ENCODE measurements at places on chromosomes 12 and 14.

GRCh38 chr14:73173092-73173735 is 36.9 kb downstream of the PSEN1 start:
- DNase-seq = peak; percentile 5

GRCh38 chr14:65225299-65226159 is 123.2 kb upstream of the MAX start:
- DNase-seq = no peak

GRCh38 chr12:100987552-100988521 is 193.3 kb downstream of the ANO4 start:
- peak; percentile 10 for DNase-seq

GRCh38 chr12:94761559-94761958 is 111.2 kb upstream of the TMCC3 start:
- DNase-seq = peak; percentile 3

DNA sequence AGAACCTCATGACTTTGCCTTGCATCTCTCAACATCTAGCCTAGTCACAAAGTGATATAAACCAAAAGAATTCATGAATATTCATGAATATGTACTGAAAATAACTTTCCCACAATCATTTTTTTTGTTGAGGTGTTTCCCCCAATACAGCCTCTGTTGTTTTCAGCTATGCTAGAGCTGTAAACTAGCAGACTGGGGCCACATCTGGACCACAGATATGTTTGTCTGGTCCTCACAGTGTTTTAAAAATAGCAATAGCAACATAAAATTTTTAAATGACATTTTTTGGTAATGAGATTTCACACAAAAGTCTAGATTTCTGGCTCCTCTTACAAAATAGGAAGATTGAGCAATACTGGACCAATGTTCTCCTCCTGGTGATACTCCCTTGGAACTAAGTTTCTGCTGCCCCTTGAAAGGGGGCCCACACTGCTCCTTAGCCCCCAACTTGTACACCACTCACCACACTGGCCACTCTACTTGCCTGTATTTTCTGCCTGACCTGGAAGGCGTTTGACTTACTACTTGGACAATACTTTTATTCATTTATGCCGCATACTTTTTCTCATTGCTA is 81.2 kb downstream of the BMP4 start:
- no peak for DNase-seq

GRCh38 chr12:56204275-56204674 is 15.0 kb upstream of the SMARCC2 start:
- DNase-seq = no peak

GRCh38 chr14:85125291-85125670 is 404.7 kb upstream of the FLRT2 start:
- no peak for DNase-seq

DNA sequence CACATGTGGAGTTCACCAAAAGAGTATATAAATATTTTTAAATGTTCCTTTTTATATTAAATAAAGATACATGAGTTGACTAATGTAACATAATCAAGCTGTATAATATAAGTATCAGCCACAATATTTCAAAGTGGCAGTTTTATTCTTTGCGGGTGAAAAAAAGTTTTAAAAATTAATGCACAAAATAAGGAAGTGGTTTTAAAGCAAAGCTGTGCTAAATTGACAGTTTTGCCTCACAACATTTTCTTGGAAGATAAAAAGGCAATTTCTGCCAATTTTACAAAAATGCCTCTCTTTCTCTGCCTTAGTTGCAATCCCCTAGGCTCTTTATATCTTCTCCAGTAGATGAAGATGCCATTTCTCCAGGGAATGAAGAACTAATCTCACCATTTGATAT is 719.1 kb downstream of the C12orf50 start:
- no peak for DNase-seq

DNA sequence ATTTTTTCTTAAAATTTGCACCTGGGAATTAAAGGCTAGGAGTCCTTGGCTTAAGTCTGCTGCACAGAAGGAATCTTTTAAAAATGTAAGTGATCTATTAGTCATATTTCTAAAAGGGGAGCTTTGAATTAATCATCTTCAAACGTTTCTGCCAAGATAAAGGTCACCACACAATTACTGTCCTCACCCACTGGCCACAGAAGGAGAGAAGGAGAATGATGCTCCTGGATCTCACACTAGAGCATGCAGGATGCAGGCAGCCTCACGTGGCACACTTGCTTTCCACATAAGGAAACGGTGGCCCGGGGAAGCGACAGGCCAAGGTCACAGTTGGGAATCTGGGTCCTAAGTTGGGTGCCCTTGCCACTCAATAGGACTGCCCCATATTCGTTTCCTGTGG is 16.9 kb downstream of the PLEKHG7 start:
- DNase-seq = no peak

DNA sequence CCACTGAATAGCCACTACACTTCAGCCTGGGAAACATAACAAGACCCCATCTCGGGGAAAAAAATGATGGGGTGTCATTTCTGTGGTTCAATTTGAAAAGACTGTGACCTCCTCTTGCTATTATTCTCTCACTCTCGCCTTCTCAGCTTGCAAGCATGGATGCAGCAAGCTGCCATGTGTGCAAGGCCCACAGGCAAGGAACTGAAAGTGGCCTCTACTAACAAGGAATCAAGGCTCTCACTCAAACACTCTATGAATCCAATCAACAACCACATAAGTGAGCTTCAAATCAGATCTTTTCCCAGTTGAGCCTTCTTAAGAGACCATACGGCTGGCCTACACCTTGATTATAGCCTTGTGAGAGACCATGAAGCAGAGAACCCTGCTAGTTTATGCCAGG is 17.9 kb upstream of the DHRS7 start:
- no peak for DNase-seq

DNA sequence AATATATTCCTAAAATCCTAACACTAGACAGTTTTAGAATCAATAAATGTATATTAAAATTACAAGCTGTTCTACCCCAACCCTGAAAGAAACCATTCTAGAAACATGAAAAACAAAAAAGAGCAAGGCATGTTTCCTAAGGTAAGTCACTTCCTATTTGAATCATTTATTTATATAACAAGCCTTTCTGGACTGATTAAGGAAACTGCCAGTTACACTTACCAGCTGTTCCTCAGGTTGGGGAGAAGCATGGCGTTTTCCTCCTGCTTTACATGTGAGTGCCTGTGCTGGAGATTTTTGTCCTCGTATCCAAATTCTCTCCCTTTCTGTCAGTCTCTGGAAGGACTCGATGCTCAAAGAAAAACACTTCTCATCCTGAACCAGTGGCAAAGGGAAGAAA is 183.3 kb downstream of the EFCAB11 start:
- no peak for DNase-seq

GRCh38 chr14:49487238-49487637 is 98.9 kb downstream of the RPS29 start:
- DNase-seq = no peak

GRCh38 chr12:7091660-7092228 is 501 bp downstream of the C1R start:
- no peak for DNase-seq

DNA sequence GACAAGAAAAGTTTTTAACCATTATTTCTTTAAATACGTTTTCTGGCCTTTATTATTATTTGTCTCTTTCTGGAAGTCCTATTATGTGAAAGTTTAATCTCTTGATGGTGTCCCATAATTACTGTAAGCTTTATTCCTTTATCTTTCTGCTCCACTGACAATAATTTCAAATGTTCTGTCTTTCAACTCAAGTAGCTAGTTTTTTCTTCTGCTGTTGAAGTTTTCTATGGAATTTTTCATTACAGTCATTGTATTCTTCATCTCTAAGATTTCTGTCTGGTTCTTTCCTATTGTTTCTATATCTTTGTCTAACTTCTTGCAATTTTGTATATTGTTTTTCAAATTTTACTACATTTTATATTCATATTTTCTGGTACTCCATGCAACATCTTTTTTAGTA is 173.6 kb upstream of the MGAT4C start:
- DNase-seq = no peak

GRCh38 chr14:61041704-61042103 is 60.7 kb downstream of the SLC38A6 start:
- no peak for DNase-seq

- DNase-seq = no peak
Observed at GRCh38 chr12:47736877-47737676, 11.8 kb upstream of the ENDOU start.

GRCh38 chr12:48857278-48857994 is 5.5 kb upstream of the DDX23 start:
- no peak for DNase-seq

GRCh38 chr12:131050463-131051154 is 96.9 kb downstream of the ADGRD1 start:
- DNase-seq = no peak

DNA sequence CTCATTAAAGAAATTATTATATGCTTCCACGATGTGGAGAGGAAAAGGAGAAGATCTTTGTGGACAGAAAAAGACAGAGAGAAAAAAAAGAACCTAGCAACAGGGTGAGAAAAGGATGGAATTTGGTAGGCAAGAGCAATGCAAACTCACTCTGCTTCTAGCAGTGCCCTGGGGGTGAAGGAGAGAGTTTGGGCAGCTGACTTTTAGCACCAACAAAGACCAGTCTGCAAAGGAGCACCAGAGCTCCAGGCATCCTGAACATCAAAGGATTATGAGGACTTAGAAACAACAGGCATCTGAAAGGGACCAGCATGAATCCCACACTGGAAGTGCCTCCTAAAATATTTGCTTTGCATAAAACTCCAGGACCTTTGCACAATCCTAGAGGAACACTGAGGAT is 32.8 kb upstream of the RERG start:
- no peak for DNase-seq

DNA sequence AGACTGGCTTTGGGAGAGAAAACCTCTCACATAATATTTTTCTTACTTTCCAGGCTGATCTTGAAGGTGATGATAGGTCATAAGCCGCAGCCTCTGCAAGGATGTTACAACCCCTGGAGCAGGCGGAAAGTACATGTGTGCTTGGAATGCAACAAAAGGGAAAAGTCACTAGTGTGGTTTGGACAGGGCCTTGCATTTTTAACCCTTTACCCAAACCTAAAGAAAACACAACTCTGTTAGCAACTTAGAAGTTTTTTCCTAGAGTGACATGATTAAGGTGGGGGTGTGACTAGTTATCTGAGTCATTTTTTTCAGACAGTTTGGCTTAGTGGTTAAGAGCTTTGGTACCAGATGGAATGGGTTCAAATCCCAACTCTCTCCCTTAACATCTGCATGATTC is 97.0 kb downstream of the TMEM30B start:
- no peak for DNase-seq

DNA sequence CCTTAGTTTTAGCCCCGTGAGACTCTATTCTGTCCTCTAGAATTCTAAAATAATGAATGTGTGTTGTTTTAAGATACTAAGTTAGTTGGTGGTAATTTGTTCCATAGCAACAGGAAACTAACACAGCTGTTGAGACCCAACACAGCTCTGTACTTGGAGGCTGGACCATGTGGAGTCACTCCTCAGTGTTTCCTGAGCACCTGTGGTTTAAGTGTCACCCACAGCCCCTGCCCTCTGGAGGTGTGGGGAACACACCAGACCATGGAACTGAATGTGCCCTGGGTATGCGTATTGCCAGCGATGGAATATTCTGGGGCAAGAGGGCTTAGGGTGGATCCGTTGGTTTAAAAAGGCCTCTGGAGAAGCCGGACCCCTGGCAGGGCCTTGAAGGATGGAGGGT is 16.6 kb upstream of the GPR68 start:
- DNase-seq = peak; percentile 64

DNA sequence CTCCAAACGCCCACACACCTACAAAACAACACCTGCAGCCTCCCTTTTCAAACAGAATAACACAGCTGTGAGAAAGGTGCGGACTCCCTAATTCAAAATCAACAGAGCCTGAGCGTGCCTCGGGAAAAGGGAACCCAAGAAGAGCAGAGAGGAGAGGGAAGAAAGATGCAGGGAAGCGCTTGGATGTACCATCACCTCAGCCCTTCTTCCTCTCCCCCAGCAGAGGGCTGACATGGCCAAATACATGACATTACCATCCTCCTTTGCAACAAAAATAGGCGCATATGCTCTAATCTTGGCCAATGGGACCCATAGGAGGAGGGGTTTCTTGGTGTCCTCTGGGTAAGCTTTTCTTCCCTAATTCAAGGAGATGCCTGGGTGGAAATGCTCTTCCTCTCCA is 78.0 kb downstream of the CPSF2 start:
- no peak for DNase-seq
